EL (cell line): ENCODE measurements at places on chromosomes 5 and 9.

DNA sequence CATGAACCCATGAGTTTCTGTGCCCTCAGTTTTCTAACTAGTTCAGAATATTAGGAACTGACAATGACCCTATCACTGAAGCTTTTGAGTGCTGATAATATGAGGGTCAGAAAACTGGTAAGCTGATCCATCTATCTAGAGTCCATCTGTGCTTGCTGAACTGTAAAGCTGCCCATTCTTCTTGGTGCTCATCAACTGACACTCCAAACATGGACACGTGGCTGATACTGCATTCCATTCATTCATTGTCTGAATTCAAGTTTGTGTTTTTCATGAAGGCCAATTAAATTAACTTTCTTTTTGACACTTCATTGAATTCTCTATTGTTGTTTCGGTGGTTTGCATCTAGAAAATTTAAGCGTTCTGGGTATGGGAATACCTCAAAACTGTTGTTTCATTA, 17.6 kb downstream of the NREP start:
- DNase-seq = no peak

- DNase-seq = peak; percentile 62
These were observed 170.5 kb downstream of the DCP2 start for GRCh38 chr5:113147101-113147508.

DNA sequence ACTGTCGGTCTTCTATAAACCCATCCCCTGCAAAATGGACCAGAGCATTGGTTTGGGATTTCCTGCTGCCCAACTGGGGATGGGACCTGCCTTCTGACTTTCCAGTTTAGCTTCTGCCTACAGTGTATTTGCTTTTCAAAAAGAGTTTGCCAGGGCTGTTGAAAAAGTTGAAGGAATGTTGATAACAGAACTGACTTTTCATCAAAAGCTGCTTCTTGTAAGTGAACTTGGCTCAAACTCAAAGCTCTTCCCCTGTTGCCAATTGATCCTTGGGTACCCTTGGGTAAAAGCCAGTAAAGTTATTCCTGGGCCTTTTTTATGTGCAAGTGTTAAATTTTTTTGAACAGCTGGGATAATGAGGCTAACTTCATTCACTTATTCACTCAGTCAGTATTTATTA, 142.9 kb upstream of the SLC30A5 start:
- DNase-seq = no peak

- DNase-seq = no peak
These were observed 210.1 kb downstream of the PRDM9 start for GRCh38 chr5:23717486-23717885.

- no peak for DNase-seq
These were observed 41.8 kb upstream of the DPYSL3 start for GRCh38 chr5:147551677-147552076.

- no peak for DNase-seq
These were observed 535.3 kb downstream of the PDE4D start for GRCh38 chr5:59358005-59358861.

- no peak for DNase-seq
These were observed 146.3 kb downstream of the DMAC1 start for GRCh38 chr9:7653262-7653661.
